Ovary (tissue), 10 donors: ENCODE measurements at places on chromosomes 7 and 10. TPM values are rescaled to one million over a fixed set of nuclear protein-coding genes. Genes with fewer than 3 reads are reported as not detected.

DNA sequence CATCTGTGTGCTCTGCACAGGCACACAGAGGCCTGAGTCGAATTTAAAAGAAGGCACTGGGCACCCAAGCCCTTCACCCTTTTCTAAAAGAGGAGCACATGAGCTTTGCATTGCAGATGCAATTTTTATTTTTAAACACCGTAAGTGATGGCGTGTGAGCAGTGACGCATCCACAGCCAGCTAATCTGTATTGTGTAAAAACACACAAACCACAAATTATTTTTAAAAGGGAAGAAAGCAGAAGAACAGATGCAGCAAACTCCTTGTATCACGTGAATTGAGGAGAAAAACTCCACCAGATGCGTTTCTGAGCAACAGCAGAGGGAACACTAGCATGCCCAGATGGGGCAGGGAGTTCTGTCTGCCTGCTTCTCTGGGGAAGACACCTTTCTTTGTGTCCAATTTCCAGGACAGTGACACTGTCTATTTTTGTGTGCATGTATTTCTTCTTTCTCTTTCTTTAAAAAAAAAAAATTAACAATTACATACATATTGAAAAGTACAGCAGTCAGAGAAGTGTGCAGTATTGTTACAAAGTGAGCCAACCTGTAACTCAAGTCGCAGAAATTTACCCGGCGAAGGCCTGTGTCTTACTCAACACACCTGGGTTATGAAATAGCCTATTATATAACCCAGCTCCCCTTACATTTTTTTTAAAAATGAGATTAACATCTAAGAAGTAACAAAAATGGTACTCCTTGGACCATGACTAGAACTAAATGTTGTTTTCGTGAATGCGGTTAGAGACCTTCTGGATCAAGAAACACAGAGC, 39.2 kb downstream of the EEPD1 start:
- peak overlapping the region; percentile 71 for H3K27ac ChIP-seq
- no peak overlapping the region for H3K4me3 ChIP-seq
- no peaks in the 10 kb centered on the region for H3K36me3 ChIP-seq
- H3K27me3 ChIP-seq: no peaks in the 10 kb centered on the region

Gene ZPBP
- not detected for total RNA-seq

GRCh38 chr7:81790120-81790500, 20.3 kb upstream of the HGF start:
- no peaks in the 10 kb centered on the region for H3K4me1 ChIP-seq
- no peaks in the 10 kb centered on the region for H3K27me3 ChIP-seq
- no peak overlapping the region for H3K4me3 ChIP-seq
- H3K27ac ChIP-seq: no peak overlapping the region
- H3K36me3 ChIP-seq: no peaks in the 10 kb centered on the region

- H3K4me3 ChIP-seq: no peak overlapping the region
- no peaks in the 10 kb centered on the region for H3K4me1 ChIP-seq
- H3K27me3 ChIP-seq: no peaks in the 10 kb centered on the region
- H3K36me3 ChIP-seq: no peaks in the 10 kb centered on the region
Measured at GRCh38 chr10:127145173-127145572, 51.2 kb downstream of the INSYN2A start.

DNA sequence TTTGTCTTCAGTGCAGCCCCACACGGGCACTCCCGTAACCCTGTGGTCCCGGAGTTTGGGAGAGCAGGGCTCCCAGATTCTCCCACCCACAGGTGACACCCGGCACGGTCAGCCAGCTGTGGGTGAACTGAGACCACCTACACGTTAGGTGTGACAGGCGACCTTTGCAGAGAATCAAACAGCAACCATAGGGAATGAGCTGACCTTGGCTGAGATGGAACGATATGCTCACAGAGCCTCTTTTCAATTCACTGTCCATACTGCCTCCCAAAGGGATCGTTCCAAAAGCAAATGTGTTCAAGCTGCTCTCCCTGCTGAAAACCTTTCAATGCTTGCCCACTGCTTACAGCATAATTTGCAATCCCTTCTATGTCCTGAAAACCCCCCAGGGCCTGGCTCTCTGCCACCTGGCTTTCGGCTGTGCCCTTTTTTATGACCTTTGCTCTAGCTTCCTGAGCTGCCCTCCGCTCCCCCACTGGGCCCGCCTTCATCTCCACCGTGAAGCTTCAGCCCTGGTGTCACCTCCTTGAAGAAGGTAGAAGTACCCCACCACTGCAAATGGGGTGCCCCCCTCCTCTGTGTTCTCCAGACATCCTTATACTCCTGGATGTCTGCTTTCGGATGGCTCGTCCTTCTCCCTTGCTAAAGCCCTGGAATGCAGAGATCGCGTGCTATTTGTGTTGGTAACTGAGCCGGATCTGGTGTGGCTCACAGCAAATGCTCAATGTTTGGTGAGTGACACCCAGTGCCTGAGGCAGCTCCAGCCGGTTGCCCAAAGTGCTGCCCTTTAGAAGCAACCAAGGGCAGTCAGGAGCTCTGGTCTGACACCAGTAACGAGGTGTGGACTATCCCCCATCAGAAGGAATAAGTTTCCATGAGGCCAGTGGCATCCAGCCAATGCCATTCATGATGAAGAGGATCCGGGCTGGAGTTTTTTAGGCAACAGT, 90.4 kb downstream of the KIAA1549 start:
- H3K27ac ChIP-seq: no peak overlapping the region
- H3K4me3 ChIP-seq: no peak overlapping the region
- DNase-seq: peak; percentile 15
- peaks cover 2% of the 10 kb centered on the region for H3K4me1 ChIP-seq
- no peaks in the 10 kb centered on the region for H3K36me3 ChIP-seq
- no peaks in the 10 kb centered on the region for H3K27me3 ChIP-seq

DNA sequence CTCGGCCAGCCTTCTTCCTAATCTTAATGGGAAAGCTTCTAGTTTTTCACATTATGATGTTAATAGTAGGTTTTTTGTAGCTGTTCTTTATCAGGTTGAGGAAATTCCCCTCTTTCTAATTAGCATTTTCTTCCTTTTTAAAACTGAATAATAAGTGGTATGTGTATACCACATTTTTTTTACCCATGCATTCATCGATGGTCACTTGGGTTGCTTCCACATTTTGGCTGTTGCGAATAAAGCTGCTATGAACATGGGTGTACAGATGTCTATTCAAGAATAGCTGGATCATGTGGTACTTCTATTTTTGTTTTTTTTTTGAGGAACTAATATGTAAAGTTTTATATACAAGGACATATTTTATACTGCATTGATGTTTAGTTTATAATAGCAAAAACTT, 44.3 kb downstream of the NRF1 start:
- H3K36me3 ChIP-seq: no peaks in the 10 kb centered on the region
- no peak overlapping the region for H3K27ac ChIP-seq
- no peaks in the 10 kb centered on the region for H3K27me3 ChIP-seq
- no peak overlapping the region for H3K4me3 ChIP-seq

Gene POLR2J
- total RNA-seq: 17.7 TPM

DNA sequence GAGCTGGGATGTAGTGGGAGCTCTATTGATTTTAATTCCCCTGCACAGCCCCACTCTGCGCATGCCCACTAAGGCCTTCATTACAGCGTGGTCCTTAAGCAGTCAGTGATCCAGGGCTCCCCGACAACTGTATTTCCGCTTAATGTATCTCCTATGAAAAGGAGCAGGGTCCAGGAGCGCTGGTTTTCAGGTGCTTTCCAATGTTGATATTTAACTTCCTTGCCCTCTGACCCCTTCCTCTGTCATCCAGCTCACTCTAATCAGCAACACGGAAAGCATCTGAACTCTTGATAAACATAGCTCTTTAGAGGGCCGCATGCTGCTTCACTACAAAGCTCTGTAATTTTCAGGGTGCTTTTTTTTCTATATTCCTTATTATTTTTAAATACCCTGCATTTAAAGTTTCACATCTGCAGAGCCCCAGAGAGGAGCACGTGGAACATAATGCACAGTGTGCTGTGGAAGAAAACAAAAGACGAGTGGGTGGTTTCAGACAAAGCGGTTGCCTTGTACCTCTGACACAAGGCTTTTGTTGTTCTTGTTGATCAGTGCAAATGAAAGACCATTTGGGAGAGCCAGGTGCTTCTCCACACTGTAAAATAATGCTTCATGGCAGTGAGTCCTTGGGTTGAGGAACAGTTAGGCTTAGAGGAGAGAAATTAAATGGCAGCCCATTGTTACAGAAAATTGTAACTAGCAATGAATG, 465.9 kb upstream of the CELF2 start:
- H3K36me3 ChIP-seq: no peaks in the 10 kb centered on the region
- H3K27ac ChIP-seq: no peak overlapping the region
- no peaks in the 10 kb centered on the region for H3K4me1 ChIP-seq

Gene SPDYE11
- not detected for total RNA-seq

Gene ARL4A
- 10.4 TPM for total RNA-seq

DNA sequence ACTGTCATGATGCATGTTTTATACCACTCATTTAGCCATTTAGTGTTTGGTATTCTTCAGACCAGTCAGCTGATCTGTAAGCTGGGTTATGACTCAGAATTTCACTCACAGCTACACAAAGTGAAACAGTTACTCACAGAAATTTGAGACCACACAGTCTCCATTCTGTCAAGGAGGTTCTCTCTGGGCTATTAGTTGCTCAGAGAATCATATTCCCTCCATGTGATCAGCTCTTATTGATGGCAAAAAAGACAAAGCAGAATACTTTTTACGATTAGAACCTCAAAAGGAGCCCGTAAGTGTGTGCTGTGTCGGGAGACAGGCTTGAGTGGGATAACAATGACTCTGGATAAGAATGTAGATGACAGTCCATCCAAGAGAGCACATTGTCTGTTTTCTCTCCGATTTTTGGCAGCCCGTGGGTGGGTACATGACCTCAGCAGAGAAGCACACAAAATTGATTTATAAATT, 277.6 kb upstream of the SORCS1 start:
- H3K27ac ChIP-seq: no peak overlapping the region
- no peak for DNase-seq
- H3K36me3 ChIP-seq: no peaks in the 10 kb centered on the region

DNA sequence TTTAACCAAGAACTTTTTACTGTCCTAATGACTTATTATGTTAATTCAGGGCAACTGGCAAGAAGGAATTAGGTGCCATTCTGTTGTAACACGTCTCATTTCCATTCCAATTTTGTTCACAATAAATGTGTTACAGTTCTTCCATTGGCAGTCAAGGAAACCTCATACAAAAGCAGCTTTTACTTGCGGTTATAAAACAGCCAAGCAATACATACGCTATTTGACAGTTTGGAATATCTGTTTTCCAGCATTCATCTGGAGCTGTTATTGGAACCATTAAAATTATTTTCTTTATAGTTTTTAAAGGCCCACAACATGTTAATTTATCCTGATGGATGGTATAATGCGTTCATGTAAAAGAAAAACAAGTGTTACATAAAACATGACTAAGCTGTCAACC, 33.3 kb downstream of the MTERF1 start:
- no peak overlapping the region for H3K27ac ChIP-seq
- no peak overlapping the region for H3K4me3 ChIP-seq
- no peaks in the 10 kb centered on the region for H3K27me3 ChIP-seq
- DNase-seq: no peak
- H3K4me1 ChIP-seq: no peaks in the 10 kb centered on the region
- H3K36me3 ChIP-seq: no peaks in the 10 kb centered on the region

GRCh38 chr7:27678617-27679260, 16.1 kb upstream of the HIBADH start:
- H3K4me1 ChIP-seq: no peaks in the 10 kb centered on the region
- H3K36me3 ChIP-seq: no peaks in the 10 kb centered on the region
- no peak overlapping the region for H3K27ac ChIP-seq
- H3K4me3 ChIP-seq: no peak overlapping the region
- H3K27me3 ChIP-seq: no peaks in the 10 kb centered on the region

DNA sequence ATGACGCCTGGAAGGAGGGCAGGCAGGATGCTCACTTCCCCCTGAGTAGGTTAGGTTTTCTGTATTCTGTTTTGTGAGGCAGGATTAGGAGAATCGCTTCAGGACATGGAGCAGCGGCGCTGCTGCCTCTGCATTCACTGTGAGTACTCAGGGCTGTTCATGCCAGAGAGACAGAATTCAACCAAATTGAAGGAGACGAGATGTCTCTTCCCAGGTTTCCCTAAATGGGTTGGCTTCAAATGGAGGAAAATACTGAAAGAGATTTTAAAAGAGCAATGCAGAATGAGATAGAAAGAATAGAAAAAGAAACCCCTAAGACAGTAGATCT, 21.9 kb upstream of the CNPY1 start:
- no peaks in the 10 kb centered on the region for H3K27me3 ChIP-seq
- no peak overlapping the region for H3K27ac ChIP-seq
- DNase-seq: no peak
- no peaks in the 10 kb centered on the region for H3K36me3 ChIP-seq
- H3K4me1 ChIP-seq: no peaks in the 10 kb centered on the region

Gene LAMB1
- 29.3 TPM for total RNA-seq

Gene C7orf57
- total RNA-seq: not detected

DNA sequence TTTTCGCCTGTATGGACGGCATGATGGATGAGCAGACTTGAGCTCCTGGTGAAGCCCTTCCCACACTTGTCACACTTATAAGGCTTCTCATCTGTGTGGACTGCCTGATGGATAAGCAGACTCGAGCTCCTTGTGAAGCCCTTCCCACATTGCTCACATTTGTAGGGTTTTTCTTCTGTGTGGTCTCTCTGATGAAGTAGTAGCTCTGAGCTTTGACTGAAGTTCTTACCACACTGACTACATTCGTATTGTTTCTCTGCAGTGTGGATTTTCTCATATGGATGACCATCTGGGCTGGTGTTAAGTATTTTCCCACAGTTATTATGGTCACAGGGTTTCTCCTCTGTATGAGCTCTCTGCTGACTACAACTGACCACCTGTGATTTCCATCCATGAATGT, 17.2 kb downstream of the ZNF239 start:
- H3K36me3 ChIP-seq: no peaks in the 10 kb centered on the region
- no peaks in the 10 kb centered on the region for H3K27me3 ChIP-seq
- no peak overlapping the region for H3K4me3 ChIP-seq
- no peaks in the 10 kb centered on the region for H3K4me1 ChIP-seq

Gene ZNF789
- 8.4 TPM for total RNA-seq

DNA sequence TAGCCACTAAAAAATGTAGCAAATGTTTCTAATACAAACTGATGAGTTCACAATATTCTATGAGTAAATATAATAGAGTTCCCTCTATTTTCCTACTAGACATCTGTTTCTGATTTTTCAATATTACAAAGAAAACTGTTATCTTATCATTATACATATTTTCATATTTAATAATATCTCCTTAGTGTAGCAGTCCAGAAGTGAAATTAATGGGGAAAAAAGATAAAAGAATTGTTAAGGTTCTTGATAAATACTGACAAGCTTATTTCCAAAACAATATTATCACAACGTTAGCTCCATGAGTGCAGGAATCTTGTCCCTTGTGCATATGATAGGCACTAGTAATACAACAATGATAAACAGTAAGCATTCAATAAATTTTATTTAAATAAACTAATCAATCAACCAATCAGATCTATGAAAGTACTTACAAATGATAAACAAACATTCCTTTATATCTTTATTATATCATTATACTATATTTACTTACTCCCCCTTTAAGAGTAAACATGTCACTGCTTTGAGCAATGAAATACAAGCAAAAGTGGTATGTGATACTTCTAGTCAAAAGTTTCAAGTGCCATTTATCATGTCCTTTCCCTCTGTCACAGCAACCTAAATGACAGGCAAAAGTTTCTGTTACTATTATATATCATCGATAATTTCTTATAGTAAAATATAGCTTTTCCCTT, 103.1 kb downstream of the IMMP2L start:
- H3K27ac ChIP-seq: no peak overlapping the region
- no peak for DNase-seq
- no peaks in the 10 kb centered on the region for H3K36me3 ChIP-seq
- no peaks in the 10 kb centered on the region for H3K27me3 ChIP-seq
- no peak overlapping the region for H3K4me3 ChIP-seq
- no peaks in the 10 kb centered on the region for H3K4me1 ChIP-seq

GRCh38 chr7:106840342-106840741, 24.7 kb upstream of the PIK3CG start:
- no peaks in the 10 kb centered on the region for H3K36me3 ChIP-seq
- no peak overlapping the region for H3K27ac ChIP-seq
- H3K4me1 ChIP-seq: no peaks in the 10 kb centered on the region
- no peak overlapping the region for H3K4me3 ChIP-seq
- H3K27me3 ChIP-seq: no peaks in the 10 kb centered on the region
